ENCODE measurements at places on chromosomes 5 and 9.

DNA sequence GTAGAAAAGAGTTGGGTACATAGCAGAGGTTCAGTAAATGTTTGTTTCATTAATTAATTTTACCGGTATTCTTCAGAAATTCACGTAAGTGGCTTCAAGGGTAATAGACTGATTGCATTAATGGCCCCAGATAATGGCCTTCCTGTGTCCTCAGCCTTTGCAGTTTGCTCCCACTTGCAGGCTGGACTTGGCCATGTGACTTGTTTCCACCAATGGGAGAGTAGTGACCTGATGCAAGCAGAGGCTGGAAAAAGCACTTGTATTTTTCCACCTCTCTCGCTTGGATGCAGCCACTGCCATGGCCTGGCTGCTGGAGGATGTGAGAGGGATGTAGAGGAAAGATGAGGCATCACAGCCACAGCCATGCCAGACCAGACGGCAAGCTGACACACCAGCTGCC is 480.9 kb downstream of the CDK5RAP2 start:
- DNase-seq, result no peak

GRCh38 chr9:134585746-134586706 is 55.6 kb upstream of the COL5A1 start:
- no peak for DNase-seq

GRCh38 chr5:169272731-169273427 is 28.1 kb downstream of the SLIT3 start:
- no peak for DNase-seq

DNA sequence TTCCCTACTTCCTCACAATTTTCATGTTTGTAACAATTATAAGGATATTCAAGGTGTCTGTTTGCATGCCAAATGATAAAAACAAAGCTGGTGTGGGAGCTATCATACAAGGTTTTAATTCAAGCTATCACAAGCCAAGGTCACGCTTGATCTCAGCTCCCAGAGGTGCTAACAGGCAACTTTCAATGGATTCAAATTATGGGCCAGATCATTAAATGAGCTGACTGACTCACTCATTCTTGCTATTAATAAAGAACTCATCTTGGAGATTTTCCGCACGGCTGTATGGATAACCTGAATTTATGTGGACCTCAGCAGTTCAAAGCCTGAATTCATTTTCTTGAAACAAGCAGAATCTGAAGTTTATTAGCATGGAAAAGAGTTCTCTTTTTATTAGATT is 267.3 kb upstream of the CDH6 start:
- no peak for DNase-seq

- DNase-seq, result no peak
Measured at GRCh38 chr9:89710697-89711096, 105.9 kb downstream of the GADD45G start.

DNA sequence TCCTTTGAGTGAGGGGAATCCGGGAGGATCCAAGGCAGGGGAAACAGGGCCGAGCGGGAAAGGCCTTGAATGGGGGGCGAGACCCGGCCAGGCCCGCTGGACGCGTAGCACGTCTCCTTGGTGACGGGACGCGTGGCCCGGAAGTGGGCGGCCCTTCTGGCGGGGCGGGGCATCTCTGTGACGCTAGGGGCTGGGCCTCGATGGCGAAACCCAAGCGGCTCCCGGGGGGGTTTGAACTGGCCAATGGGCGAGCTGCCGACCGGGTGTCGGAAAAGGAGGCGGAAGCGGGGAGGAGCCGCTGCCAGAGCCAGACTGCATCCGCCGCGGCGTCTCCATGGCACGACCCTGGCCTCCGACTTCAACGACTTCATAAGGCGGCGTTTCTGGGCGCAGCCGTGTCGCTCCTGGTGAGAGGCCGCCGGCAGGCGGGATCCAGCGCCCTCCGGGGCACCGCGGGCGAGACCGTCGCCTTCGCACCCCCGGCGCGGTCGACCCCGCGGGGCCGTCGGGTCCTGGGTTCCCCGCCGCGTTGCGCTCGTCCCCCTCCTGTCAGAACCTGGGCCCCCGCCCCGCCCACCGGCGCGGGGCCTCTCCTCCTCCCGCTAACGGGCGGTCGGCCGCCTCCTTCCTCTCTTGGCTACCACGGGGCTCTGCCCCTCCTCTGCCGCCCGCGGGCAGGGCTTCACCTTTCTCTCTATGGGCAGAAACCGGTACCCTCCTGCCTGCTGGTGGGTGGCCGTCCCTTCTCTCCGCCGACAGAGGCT is at the start of gene ODF2:
ODF2 (plus strand) TSS at position 158 of the 764 bp plus-strand sequence; CDS start at position 244, 86 bp downstream.
- peak; percentile 99 for DNase-seq

DNA sequence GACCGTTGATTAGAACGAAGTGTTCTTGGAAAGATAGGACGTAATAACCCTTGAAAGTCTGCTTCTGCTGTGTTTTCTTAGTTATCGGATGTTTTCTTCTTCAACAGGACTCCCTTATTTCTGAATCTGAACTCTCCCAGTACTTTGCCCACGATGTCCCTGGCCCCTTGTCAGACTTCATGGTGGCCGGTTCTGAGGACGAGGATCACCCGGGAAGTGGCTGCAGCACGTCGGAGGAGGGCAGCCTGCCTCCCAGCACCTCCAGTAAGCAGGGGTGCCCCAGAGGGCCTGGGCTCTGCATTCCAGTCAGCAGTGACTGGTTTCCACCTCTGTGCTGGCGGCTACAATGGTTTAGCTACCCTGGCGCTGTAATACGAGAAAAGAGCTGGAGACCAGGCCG is 102.1 kb downstream of the GOLPH3 start:
- no peak for DNase-seq

DNA sequence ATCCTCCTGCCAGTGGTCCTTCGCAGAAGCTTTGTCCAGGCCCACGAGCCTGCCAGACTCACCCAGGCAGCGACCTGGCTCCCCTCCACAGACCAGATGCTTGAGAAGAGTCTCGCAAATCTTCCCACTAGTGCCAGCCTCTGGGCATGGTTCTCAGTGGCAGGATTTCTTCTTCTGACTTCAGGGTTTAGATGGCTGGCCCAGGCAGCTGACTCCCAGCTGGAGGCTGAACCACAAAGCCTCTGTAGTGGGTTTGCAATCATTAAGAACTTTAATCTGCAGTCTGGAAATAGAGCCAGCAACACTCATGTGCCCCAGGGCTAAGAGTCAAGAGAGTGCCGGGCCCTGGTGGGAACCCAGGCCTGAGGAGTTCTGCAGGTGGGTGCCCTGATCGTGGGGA is 90.6 kb upstream of the ICE1 start:
- no peak for DNase-seq

All from activated CD4-positive, CD25-positive, alpha-beta regulatory T cell (primary cell).